ENCODE measurements at places on chromosomes 16 and 17. TPM values are rescaled to one million over a fixed set of nuclear protein-coding genes. Genes with fewer than 3 reads are reported as not detected.

ZNF385C gene
- 3.0 TPM for total RNA-seq

MPV17L gene
- total RNA-seq, result 7.9 TPM

DDX42 gene
- total RNA-seq, result 139 TPM

CES3 gene
- total RNA-seq, result 0.71 TPM

CD300C gene
- 1.7 TPM for total RNA-seq

TBC1D3B gene
- total RNA-seq, result 8.9 TPM

C1QBP gene
- total RNA-seq, result 46.6 TPM

SHBG gene
- 0.53 TPM for total RNA-seq

KCNG4 gene
- total RNA-seq, result not detected

NHLRC4 gene
- total RNA-seq, result 1.2 TPM

SPEM1 gene
- total RNA-seq, result not detected

KCNH4 gene
- 0.36 TPM for total RNA-seq

CHST4 gene
- not detected for total RNA-seq

KRT39 gene
- total RNA-seq, result not detected

CLTC gene
- total RNA-seq, result 213 TPM

PLEKHG4 gene
- 15.0 TPM for total RNA-seq

ZNF750 gene
- not detected for total RNA-seq

CRHR1 gene
- total RNA-seq, result 0.36 TPM

NRN1L gene
- 1.6 TPM for total RNA-seq

GAST gene
- not detected for total RNA-seq

ARHGAP27 gene
- 30.6 TPM for total RNA-seq

TMEM92 gene
- 0.53 TPM for total RNA-seq

CDRT15 gene
- total RNA-seq, result not detected

GP1BA gene
- total RNA-seq, result not detected

NT5M gene
- total RNA-seq, result 3.9 TPM

ASPA gene
- total RNA-seq, result 41.6 TPM

RAP1GAP2 gene
- total RNA-seq, result 8.4 TPM

NLRC3 gene
- 1.6 TPM for total RNA-seq

CLEC3A gene
- total RNA-seq, result not detected

HS3ST2 gene
- total RNA-seq, result 2.6 TPM

NTN1 gene
- total RNA-seq, result 22.8 TPM

TSC2 gene
- 156 TPM for total RNA-seq

SLFN11 gene
- total RNA-seq, result 107 TPM

COPRS gene
- 38.2 TPM for total RNA-seq

SOX15 gene
- 5.1 TPM for total RNA-seq

KRT12 gene
- total RNA-seq, result not detected

NLE1 gene
- total RNA-seq, result 13.5 TPM

SPNS2 gene
- 31.6 TPM for total RNA-seq

NPIPB2 gene
- total RNA-seq, result 11.9 TPM

ESRP2 gene
- total RNA-seq, result 0.36 TPM

TMC8 gene
- total RNA-seq, result 12.5 TPM

KRTAP9-2 gene
- total RNA-seq, result not detected

CYGB gene
- 57.7 TPM for total RNA-seq

RASL10B gene
- 5.4 TPM for total RNA-seq

NPIPB8 gene
- total RNA-seq, result 7.5 TPM

SERPINF2 gene
- 3.2 TPM for total RNA-seq

FNDC8 gene
- total RNA-seq, result not detected

DHRS7B gene
- 17.1 TPM for total RNA-seq

CCDC182 gene
- total RNA-seq, result not detected

C16orf89 gene
- total RNA-seq, result 44.3 TPM

HOXB1 gene
- total RNA-seq, result not detected

ZFPM1 gene
- 3.9 TPM for total RNA-seq

EFCAB13 gene
- 24.5 TPM for total RNA-seq

EIF4A3 gene
- 66.0 TPM for total RNA-seq

YBX2 gene
- total RNA-seq, result 2.1 TPM

HOXB4 gene
- total RNA-seq, result 8.8 TPM

CD300LF gene
- total RNA-seq, result 2.5 TPM

ALDH3A1 gene
- 0.76 TPM for total RNA-seq
